Thymus (tissue), 14 donors: ENCODE measurements at places on chromosomes 7 and 10. TPM values are rescaled to one million over a fixed set of nuclear protein-coding genes. Genes with fewer than 3 reads are reported as not detected.

- H3K4me1 ChIP-seq: peaks cover 18% of the 10 kb centered on the region
- no peaks in the 10 kb centered on the region for H3K27me3 ChIP-seq
- no peak overlapping the region for H3K4me3 ChIP-seq
- DNase-seq: no peak
- H3K36me3 ChIP-seq: peaks cover 28% of the 10 kb centered on the region
These were observed 74.8 kb downstream of the HIPK2 start for GRCh38 chr7:139702811-139703486.

GRCh38 chr10:28095791-28096378 lies 97.0 kb upstream of the ODAD2 start:
- H3K4me3 ChIP-seq: no peak overlapping the region
- no peaks in the 10 kb centered on the region for H3K4me1 ChIP-seq
- H3K36me3 ChIP-seq: no peaks in the 10 kb centered on the region
- H3K27ac ChIP-seq: no peak overlapping the region

DNA sequence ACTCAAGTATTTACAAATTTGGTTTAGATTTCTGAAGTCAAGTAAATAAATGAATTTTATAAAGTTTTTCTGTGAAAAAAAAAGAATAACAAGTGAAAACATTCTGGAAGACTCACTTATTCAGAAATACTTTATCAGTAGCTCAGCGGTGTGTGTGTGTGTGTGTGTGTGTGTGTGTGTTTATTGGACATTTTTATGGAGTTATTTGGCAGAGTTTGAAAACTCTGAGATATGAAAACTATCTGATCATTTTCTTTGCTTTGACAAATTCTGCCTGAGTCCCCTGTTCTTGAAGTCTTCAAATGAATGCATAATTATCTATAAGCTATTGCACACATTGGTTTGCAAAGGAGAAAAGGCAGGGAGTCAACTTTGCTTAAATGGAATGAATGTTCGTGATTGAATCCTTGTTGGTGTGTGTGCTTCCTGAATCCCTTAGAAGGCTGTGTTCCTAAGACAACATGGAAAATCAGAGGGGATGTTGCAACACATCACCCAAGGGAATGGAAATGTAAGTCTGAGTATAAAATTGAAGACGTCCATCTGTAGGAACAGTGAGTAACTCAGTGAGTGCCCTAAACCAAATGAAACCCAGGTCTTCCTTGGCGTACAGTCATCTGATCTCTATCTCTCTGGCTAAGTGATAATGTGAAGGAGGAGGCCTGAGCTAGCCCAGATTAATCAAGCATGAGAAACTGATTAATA lies 160.9 kb downstream of the REEP3 start:
- no peak overlapping the region for H3K4me3 ChIP-seq
- no peak for DNase-seq
- H3K4me1 ChIP-seq: peaks cover 3% of the 10 kb centered on the region
- H3K27ac ChIP-seq: no peak overlapping the region

- H3K27me3 ChIP-seq: peaks cover 2% of the 10 kb centered on the region
- no peaks in the 10 kb centered on the region for H3K36me3 ChIP-seq
- no peak for DNase-seq
- no peak overlapping the region for H3K4me3 ChIP-seq
- no peaks in the 10 kb centered on the region for H3K4me1 ChIP-seq
These were observed 95.1 kb upstream of the PFKP start for GRCh38 chr10:2972216-2972615.

- no peak for DNase-seq
- no peak overlapping the region for H3K4me3 ChIP-seq
- no peaks in the 10 kb centered on the region for H3K27me3 ChIP-seq
- no peak overlapping the region for H3K27ac ChIP-seq
- H3K4me1 ChIP-seq: no peaks in the 10 kb centered on the region
These were observed 27.1 kb upstream of the SOSTDC1 start for GRCh38 chr7:16492513-16493062.

DNA sequence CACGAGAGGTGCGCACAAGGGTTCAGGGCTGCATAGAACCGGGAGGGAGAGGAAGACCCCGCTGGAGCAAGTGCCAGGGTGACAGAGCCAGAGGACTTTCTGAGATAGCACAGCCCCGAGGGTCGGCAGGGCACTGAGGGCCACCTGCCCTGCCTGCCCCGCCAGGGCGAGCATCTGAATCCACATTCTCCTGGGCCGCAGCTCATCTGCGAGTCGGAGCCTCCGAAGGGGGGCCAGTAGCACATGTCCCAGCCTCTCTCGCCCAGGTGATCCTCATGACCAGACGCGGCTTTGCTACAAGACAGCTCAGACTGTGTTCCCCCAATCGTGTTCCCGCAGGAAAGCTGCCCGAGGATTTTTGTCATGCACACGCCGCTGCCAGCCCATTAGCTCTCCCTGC lies 71.2 kb downstream of the ADARB2 start:
- DNase-seq: no peak
- H3K4me1 ChIP-seq: no peaks in the 10 kb centered on the region
- H3K27ac ChIP-seq: no peak overlapping the region
- H3K4me3 ChIP-seq: no peak overlapping the region

GRCh38 chr10:131959841-131960240 lies 21.9 kb downstream of the BNIP3 start:
- DNase-seq: no peak
- H3K4me1 ChIP-seq: no peaks in the 10 kb centered on the region
- H3K36me3 ChIP-seq: peaks cover 60% of the 10 kb centered on the region
- no peak overlapping the region for H3K4me3 ChIP-seq

The ACBD7 gene
- total RNA-seq: 11.9 TPM
